ENCODE measurements at places on chromosomes 4 and X. TPM values are rescaled to one million over a fixed set of nuclear protein-coding genes. Genes with fewer than 3 reads are reported as not detected.
A peak's percentile ranks its signal among the peaks of the same experiment; 100 is the strongest.

GRCh38 chr4:134663742-134664141 lies 462.2 kb upstream of the PABPC4L start:
- no peak for DNase-seq

DNA sequence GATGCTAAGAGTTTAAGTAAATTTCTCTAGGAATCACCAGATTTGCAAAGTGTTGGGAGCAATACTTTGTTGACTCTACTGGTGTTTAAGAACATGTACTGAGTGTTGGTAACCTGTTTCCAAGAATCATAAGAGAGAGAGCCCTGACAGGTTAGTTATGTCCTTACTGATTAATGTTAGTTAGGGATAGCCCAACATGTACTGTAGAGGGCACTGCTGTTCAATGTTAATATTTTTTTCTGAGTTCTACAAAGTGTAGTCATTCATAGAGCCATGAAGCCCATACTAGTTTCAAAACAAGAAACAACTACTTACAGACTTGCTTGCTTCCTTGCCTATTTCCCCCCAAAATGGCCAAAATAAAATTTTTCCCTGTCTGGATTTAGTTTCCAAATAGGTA lies 11.9 kb downstream of the TMPRSS11D start:
- DNase-seq = no peak

GRCh38 chr4:27048429-27049238 lies 188.0 kb downstream of the STIM2 start:
- DNase-seq = peak; percentile 33

GRCh38 chrX:148507418-148507817 lies 7.0 kb downstream of the AFF2 start:
- DNase-seq = no peak

DNA sequence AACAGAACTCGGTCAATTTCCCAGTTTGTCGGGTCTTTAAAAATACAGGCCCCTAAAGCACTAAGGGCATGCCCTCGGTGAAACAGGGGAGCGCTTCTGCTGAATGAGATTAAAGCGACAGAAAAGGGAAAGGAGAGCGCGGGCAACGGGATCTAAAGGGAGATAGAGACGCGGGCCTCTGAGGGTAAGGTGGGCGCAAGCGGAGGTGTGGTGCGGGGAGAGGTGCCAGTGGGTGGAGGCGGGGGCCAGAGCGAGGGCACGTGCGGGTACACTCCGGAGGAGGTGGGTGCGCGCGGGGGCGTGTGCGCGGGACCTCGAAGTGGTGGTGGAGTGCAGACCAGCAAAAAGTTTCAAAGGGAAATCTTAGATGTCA lies 787 bp upstream of the TET2 start:
- DNase-seq = peak; percentile 40

DNA sequence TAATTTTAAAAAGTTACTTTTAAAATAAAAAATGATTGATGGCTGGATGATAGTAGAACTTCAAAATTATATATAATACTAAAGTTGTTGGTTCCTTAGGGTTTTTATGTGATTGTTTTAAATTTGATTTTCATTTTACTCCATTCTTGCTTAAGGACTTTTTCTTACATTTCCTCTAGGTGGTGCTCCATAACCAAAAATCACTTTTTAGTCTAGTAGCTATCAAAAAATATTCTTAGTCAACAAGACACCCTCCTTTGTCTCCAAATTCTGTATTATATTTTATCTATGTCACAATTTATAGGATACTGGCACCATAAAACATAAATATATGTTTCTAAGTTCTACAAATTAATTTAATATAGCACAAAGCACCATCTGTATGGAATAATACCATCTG lies 67.2 kb upstream of the BRWD3 start:
- no peak for DNase-seq

The HHIP gene
- 50.1 TPM for total RNA-seq
